ENCODE measurements at places on chromosomes 12 and 14.

- no peak for DNase-seq
Measured at GRCh38 chr14:103806805-103807204, 40.6 kb downstream of the PPP1R13B start.

- DNase-seq = no peak
Measured at GRCh38 chr14:50791201-50791600, 39.8 kb downstream of the NIN start.

DNA sequence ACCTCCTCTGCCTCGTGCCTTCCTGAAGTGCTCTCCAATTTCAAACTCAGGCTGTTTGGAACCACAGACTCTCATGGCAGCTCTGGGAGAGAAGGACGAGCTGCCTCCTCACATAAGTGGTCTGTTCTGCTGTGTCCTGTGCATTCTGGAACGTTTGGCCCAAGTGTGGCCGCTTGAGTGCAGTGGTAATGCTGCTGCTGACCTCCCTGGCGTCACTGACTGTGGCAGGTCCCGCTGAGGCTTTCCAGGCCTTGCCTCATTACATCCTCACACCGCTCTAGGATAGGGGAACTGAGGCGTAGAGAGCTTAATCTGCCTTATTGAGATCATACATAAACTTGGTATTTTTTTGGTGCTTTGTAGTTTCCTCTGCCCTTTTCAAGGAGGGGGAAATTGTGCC lies 14.2 kb downstream of the CCDC92 start:
- DNase-seq = no peak

DNA sequence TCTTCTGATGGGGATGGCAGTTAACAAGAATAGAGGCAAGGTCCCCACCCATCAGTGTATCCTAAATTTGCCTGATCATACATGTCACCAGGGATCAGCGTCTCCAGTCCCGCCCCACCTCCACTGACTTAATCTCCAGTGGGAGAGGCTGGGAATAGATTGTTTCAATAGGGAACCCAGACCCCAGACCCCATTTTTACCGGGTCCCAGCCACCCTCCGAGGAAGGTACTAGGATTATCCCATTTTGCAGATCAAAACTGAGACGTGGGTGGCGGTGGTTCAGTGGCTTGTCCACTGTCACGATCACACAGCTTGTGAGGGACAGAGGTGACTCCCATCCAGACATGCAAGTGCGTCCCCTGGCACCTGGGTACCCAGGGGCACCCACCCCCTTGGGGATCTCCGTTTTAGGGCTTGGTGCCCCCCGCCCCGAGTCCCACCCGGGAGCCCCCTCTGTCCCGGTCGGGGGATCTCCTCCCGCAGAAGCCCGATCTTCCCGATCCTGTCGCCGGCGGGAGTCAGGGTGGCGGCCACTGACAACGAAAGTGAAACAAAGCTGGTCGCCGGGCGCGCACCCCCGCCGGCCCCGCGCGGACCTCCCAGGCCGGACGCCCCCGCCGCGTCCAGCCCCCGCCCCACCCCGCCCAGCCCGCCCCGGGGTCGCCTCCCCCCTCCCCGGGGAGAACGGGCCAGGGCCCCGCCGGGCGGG lies 523 bp downstream of the WSB2 start:
- DNase-seq = no peak

DNA sequence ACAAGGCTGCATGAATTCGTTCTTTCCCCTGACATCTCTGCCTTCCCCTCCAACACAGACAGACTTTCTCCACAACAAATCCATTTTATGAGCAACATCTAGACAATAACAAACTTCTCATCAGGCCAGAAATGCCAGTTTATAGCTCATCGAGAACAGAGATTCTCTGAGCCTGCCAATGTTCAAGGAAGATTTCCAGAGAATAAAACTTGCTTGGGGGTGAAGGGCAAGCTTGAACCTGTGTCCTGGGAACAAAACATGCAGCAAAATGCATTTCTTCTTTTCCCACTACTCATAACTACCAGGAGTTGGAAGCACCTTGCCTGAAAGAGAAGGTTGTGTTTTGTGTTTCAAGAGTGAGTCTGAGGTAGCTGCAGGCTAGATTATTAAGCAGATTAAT lies 6.8 kb downstream of the MAP1LC3B2 start:
- DNase-seq = no peak

GRCh38 chr12:84689638-84690037 lies 223.0 kb downstream of the SLC6A15 start:
- DNase-seq = no peak

GRCh38 chr14:69943084-69943780 lies 64.0 kb downstream of the SMOC1 start:
- no peak for DNase-seq

DNA sequence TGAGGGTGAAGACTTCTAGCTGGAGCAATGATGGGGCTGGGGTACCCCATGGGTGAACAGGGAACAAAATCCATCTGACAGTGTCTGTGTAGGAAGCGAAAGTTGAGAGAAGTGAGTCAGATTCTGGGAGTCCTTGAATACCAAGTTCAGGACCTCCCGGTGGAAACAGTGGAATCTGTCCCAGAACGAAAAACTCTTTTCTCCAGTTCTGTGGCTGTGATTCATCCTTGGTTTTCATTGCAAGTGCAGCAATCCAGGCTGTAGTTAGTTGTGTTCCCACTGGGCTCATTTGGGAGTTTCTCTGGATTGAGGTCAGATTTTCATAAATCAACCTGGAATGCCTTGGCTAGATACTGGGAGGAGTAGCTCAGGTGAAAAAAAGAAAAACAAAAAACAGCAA lies 120.7 kb downstream of the C12orf75 start:
- DNase-seq = no peak

DNA sequence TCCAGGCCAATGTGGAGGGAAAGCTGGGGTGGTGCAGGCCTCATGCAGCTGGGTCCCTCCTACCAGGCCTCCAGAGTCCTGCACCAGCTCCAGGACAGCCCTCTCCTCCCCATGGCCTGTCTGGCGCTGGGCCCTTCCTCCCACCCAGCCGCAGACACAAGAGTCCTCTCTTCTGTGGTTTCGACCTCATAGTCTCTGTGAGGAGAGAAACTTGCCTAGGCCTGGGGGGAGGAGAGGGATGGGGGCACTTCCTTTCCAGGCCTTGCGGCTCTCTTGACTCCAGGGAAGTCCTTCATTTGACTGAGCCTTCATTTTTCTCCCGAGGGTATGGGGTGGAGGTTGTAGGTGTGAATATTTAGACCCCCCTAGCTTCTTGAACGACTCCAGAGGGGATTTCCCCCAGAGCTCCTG lies 2.3 kb downstream of the MMP14 start:
- no peak for DNase-seq

All from stimulated activated CD4-positive, alpha-beta T cell treated with anti-CD3 and anti-CD28 coated beads, TNF-alpha, amount 100 ng/mL, for 24 hours (primary cell).